ENCODE measurements at places on chromosomes 5 and 9. TPM values are rescaled to one million over a fixed set of nuclear protein-coding genes. Genes with fewer than 3 reads are reported as not detected.

The SPATA31C1 gene
- total RNA-seq = not detected

DNA sequence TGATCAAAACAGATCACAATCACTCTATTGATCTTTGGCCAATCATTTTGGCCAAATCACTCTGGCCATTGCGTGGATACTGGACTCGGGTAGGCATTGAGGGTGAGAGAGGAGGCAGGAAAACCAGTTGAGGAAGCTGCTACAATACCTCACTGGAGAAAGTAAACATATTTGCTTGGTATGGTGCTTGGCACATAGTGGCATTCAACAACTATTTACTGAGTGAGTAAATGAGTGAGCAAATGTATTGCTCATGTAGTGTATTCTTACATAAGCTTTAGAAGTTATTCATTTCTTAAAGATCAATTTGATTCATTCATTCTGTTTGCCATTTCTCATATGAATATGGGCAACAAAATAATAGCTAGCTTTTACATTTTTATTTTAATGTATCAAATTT is 4.0 kb upstream of the DEPDC1B start:
- DNase-seq = no peak

The SOHLH1 gene
- total RNA-seq = not detected

The LIFR gene
- 4.0 TPM for total RNA-seq

Data from HT1080 (cell line).